ENCODE measurements at places on chromosomes 5 and 9.

- no peak for DNase-seq
Measured at GRCh38 chr5:165525271-165525670, 2019.9 kb downstream of the MAT2B start.

DNA sequence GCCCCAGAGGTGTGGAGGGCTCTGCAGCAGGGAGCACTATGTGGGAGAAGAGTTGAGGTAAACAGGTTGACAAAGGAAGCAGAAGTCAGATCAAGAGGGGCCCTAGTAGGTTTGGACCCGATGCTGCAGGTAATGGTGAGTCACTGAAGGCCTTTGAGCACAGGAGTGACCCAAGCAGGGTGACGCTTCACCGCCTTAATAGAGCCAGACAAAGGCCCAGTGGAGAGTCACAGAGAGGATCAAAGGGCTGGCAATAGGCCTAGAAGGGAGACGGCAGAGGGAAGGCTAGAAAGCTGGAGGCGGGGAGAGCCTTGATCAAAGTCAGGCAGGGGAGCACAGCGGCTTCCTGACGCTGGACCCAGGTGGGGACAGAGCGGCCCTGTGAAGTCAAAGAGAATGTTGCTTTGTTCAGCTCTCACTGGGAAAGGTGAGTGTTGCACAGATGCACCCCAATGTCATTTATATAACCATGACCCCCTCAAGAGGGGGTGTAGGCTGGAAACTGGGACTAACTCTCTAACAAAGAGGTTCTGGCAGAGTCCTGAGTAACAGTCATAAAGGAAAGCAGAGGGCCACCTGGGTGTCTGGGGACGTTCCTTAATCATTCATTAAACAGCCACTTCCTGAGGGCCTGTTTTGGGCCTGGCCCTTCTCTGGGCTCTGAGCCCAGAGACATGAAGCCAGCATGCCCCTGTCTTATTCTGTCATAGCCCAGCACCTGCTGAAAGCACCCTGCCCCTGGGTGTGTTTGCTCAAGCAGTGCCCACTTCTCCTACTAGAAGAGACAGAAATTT, 9.8 kb upstream of the CPLX2 start:
- no peak for DNase-seq

DNA sequence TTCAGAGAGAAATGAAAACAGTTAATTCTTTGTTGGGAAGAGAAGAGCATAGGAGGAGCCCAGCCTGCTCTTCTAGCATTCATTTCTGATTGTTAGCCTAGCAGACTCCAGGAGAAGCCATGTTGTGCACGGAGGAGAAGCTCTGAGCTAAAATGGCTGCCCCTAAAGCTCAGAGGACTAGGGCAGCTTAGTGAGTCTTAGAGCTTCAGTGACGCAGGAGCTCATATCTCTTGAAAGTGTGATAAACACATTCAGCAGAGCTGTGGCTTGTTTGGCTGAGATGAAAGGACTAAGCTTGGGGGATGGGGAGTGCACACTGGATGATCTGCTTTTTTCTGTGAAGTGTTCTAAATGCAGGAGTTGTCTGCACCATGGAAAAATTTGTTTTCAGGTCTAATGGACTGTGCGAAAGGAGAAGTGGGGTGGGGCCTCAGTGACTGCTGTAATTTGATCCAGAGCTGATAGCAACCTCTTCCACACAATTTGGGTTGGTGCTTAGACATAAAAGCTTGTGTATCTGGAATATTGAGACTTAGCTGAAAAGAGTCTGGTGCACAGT, 58.5 kb downstream of the ZNF462 start:
- DNase-seq = no peak

DNA sequence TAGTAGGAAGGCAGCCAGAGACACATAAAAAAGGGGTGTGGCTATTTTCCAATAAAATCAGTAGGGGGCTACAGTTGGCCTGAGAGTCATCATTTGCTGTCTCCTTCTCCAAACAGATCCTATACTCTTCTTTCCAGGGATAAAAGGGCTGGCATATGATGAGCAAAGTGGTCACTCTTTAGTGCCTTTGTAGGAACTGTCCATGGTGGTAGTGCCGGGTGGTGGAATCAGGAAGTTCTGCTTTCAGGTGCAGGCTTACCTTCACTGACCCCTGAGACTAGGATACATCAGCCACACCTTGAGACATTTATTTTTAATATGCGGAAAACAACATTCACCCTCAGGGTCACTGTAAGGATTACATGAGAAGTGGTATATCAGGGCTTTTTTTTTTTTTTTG, 80.8 kb downstream of the ASTN2 start:
- no peak for DNase-seq

- no peak for DNase-seq
Measured at GRCh38 chr5:97107318-97107717, 35.1 kb downstream of the LIX1 start.

- DNase-seq = no peak
Measured at GRCh38 chr5:67483453-67484030, 286.9 kb upstream of the CD180 start.

DNA sequence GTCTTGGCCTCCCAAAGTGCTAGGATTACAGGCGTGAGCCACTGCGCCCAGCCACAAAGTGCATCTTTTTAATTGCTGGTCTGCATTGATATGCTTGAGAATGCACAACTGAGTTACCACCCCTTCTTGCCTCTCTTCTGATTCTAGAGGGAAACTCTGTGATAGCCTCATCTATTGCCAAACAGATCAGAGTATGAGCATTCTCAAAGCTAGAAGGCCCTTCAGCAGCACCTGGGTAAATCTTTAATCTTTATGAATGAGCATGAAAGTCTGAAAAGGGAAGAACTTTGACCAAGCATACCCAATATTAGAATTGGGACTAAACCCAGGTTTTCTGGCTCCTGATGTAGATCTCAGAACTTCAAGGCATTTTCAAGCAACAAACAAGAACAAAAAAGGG, 298.3 kb upstream of the TNC start:
- DNase-seq = no peak

GRCh38 chr9:74609671-74610405, 112.7 kb downstream of the RORB start:
- no peak for DNase-seq

GRCh38 chr5:115297031-115297430, 577 bp upstream of the CCDC112 start:
- no peak for DNase-seq
